CD8-positive, alpha-beta T cell (primary cell): ENCODE measurements at places on chromosomes 6 and 20.

GRCh38 chr6:149114167-149114566 lies 203.3 kb upstream of the TAB2 start:
- no peak for DNase-seq

DNA sequence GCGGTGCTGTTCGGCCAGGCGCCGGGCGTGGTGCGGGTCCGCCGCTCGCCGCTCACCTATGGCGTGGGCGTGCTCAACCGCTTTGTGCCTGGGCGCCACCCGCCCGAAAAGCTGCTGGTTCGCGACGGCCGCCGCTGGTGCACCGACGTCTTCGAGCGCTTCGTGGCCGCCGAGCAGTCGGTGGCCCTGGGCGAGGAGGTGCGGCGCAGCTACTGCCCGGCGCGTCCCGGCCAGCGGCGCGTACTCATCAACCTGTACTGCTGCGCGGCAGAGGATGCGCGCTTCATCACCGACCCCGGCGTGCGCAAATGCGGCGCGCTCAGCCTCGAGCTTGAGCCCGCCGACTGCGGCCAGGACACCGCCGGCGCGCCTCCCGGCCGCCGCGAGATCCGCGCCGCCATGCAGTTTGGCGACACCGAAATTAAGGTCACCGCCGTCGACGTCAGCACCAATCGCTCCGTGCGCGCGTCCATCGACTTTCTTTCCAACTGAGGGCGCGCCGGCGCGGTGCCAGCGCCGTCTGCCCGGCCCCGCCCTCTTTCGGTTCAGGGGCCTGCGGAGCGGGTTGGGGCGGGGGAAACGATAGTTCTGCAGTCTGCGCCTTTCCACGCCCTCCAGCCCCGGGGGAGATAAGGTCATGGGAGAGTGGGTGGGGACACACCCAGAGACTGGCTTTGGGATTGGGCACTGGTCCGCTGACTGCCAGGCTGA lies 15.7 kb downstream of the ADISSP start:
- DNase-seq: no peak

- no peak for DNase-seq
Observed at GRCh38 chr6:120355822-120356221, 978.5 kb downstream of the TBC1D32 start.

- DNase-seq: no peak
Observed at GRCh38 chr6:43962458-43962857, 164.8 kb downstream of the MRPL14 start.

GRCh38 chr20:50130995-50131394 lies 18.0 kb upstream of the UBE2V1 start:
- no peak for DNase-seq

- DNase-seq: no peak
Observed at GRCh38 chr6:56448046-56448445, 194.6 kb downstream of the DST start.

DNA sequence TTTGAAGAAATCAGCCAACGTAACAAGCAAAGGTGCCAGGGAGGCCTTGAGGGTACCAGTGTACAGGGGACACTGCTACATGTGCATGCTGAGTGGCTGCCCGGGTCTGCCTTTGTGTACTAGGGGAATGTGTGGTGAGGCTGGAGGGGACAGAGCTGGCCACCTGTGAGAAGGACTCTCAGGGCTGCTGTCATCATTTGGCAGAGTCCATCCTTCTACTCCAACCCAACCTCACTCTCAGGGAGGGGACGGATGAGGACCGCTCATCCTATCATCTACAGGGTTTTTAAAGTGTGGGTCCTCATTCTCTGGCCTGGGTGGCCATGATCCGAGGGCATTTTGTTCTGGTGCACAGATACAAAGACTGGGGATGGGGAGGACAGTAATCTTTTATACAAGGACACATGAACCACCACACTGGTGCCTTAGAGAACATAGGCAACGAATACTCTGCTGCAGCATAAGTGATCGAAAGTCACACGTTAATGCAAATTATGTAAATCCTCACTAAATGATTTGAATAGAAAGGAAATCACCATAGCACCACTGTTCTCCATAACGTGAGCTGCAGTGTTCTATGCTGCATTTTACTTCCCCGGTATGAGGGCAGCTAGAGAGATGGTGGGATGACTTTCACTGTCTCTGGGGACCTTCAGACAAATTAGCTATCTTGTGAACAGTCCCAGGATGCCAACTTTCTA lies 181.4 kb downstream of the GMPR start:
- DNase-seq: no peak

DNA sequence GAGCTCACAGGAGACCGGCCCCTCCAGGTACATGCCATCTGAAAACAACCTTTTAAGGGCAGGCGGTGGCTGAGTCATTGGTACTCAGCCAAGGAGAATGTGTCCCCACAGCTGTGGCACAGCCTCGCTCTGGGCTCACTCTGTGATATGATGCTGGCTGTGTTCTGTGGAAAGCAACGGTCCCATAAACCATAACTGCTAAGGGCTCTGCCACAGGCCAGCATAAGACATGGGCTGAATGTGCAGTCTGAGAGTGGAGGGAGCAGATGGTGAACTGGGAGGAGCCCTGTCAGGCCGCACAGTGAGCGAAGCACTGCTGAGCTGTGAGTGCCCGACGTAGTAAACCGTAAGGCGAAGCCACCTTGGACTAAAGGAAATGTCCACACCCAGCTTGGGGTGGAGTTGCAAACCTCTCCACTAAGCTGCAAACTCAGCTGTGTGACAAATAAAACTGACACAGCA lies 375.8 kb downstream of the THBS2 start:
- no peak for DNase-seq

DNA sequence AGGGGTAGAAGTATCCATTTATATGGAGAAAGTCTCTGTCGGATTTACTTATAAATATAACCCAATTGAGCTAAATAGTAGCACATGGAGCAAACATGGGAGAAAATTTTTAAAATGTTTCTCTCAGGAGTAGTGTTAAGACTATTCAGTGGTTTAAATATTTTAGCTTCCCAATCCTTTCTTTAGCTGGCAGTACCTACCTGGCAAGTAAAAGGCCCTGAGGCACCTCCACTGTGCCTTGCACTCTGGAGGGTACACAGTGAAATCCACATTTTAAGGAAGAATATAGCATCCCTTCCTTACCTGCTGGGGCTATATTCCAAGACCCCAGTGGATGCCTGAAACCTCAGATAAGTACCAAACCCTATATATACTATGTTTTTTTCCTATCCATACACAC lies 124.2 kb downstream of the KLHL32 start:
- no peak for DNase-seq

DNA sequence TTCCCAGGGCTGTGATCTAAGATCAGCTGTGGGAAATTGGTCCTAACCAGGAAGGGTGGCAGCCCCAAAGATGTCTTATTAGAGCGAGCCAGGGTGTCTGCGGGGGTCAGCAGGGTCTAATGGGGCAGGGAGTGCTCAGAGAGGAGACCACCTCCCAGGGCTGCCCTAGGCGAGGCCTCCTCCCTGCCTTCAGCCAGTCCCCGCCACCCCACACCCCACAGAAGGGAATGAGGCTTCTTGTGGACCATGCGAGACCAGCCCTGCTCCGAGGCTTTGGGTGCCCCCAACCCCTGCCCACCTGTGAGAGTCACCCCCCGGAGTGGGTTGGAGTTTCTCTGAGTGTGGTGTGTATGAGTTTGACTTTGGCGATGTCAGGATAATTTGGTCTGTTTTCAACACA lies 37.8 kb downstream of the SYNJ2 start:
- DNase-seq: no peak

- no peak for DNase-seq
Observed at GRCh38 chr6:149046822-149047246, 270.7 kb upstream of the TAB2 start.

GRCh38 chr6:4059115-4059777 lies 19.7 kb downstream of the FAM217A start:
- peak; percentile 39 for DNase-seq

GRCh38 chr6:46677314-46677654 lies 10.4 kb upstream of the TDRD6 start:
- DNase-seq: no peak

DNA sequence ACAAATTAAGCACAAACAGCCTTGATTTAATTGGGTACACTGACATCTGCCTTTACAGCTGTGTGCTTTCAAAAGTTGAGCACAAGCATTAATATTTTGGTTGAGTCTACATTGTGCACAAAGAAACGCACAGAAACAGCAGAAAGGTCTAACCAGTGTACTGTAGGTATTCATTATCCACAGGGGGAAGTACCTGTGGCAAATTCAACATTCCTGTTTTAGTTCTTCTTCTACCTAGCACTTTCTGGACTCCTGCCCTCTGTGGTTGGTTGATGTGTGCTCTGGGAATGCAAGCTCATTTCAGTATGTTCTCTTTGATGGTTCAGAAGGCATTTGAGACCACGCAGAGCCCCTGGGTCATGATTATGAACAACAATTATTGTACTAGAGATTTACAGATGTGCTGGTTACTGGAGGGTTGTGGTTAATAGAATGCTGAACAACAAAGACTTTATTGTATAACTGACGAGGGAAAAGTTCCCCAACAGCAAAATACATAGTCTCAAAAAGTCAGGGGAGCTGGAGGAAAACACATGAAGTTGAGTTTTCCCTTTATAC lies 26.6 kb upstream of the DAAM2 start:
- DNase-seq: no peak

DNA sequence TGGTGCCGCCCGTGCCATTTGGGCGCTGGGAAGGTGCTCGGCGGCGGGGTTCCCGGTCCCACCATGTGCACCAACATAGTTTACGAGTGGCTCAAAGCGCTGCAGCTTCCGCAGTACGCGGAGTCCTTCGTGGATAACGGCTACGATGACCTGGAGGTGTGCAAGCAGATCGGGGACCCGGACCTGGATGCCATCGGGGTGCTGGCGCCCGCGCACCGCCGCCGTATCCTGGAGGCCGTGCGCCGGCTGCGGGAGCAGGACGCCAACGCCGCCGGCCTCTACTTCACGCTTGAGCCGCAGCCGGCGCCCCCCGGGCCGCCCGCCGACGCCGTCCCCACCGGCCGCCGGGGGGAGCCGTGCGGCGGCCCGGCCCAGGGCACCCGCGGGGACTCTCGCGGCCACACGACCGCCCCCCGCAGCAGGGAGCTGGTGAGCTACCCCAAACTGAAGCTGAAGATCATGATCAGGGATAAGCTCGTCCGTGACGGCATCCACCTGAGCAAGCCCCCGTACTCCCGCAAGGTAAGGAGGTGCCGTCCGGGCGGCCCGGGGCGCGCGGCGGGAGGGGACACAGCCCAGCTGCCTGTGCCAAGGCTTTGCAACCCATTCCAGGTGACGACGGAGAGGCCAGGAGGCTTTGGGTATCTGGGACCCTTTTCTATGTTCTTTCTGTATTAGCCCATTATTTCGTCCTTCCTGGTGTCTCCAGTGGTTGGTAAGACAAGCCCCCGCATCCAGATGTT lies 547 bp downstream of the SAMD5 start:
- DNase-seq: no peak

- no peak for DNase-seq
Observed at GRCh38 chr6:107154801-107155160, 39.5 kb upstream of the BEND3 start.

DNA sequence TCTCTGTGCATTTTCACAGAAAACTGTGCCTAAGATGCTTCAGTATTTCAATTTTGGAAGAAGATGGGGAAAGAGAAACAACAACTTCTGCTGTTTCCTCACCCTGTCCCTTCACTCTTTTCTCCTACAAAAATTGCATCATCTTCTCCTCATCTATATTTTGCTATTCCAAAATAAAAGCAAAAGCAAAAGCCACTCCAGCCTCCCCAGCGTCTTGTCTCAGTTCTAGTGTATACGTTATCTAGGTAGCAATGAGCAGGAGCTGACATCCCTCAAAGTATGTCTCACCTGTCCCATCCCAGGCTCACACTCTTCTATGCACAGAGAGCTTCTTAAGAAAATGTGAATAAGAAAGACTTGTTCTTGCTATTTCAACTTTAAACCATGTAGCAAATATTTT lies 163.8 kb upstream of the TAB2 start:
- DNase-seq: no peak

DNA sequence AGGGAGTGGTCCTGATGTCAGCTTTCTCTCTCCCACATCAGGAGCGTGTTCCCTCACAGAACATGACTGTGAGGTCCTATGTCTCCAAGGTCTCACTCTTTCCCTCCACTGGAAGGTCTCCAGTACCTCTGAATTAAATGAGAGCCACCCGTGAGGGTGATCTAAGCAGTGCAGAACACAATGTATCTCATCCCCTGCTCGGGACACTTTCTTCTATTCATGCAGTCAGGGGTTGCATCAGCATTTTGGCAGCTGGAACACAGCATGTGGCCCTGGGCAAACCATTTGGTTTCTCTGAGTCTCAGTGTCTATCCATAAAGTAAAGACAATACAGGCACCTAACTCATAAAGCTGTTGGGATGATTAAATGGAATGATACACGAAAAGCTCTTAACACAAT lies 34.2 kb downstream of the MAFB start:
- DNase-seq: no peak

DNA sequence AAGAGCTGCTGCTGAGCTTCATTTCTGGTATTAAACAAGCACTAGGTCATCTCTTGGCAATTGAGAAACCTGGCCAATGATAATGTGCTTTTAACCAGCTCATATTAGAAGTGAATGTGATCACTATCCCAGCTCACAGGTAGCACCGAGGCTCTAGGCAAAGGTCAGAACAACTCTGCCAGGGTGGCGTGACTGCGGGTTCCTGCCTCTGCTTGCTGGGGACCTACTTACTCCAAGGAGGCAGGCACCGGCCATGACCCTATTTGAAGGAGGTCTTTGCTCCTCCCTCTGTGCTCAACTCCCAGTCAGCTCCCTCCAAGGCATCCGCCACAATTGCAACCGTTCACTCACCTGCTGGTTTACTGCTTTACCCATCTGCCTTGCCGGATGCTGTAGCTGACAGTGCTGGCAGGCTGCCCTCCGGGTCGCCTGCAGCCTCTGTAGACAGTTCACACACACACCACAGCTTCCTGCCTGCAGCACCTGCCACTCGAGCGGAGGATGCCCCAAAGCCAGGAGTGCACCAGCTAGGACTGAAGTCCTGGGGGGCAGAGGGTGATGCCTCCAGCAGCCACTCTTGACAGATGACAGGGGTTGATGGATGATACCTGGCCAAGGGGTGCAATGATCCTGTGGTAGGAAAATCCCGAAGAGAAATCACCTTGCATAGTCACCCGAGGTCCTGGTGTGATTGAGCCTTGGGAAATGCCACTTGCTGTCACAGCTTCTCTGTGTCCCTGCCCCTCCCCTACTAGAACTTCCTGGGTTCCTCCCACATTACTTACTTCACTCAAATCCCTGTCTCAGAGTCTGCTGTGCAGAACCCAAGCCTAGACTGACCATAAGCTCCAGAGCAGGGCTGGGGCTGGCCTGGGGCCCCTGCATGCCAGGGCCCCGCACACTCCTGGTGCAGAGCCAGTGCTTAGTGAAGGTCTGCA lies 8.8 kb upstream of the VSX1 start:
- peak; percentile 88 for DNase-seq

GRCh38 chr6:105152880-105153279 lies 26.9 kb downstream of the POPDC3 start:
- DNase-seq: no peak

- no peak for DNase-seq
Observed at GRCh38 chr6:18507018-18507415, 119.9 kb downstream of the RNF144B start.
